ENCODE measurements at places on chromosomes 1 and 21. TPM values are rescaled to one million over a fixed set of nuclear protein-coding genes. Genes with fewer than 3 reads are reported as not detected.

The ADAM15 gene
- total RNA-seq, result 265 TPM

The ANGPTL3 gene
- total RNA-seq, result not detected

DNA sequence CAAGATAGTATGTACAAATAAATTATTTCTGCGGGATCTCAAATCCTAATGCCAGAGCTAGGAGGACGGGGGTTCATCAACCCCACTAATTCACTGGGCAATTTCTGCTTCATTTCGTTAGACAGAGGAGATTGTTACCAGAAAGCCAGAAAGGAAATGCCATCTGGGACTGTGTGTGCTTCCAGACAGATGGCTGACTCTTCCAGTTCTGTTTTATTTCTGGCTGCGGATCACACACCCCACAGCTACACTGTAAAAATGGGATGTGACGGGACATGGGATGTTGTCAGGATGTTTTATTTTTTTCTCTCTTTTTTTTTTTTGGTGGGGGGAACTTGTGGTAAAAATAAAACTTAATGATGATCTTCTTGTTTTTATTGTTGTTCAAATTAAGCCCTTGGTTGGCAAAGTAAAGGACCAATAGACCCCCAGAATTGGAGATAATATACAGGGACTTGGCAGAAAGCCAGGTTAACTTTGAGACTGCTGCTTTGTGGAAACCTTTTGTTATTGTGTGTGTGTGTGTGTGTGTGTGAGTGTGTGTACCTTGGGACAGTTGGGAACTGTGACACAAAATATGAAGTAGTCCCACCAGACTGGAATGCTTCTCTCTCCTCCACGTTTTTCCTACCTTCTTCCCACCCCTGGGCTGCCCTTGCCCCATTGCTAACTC lies 114.5 kb downstream of the NUF2 start:
- DNase-seq, result no peak

The KRTAP12-2 gene
- not detected for total RNA-seq

The JTB gene
- 97.2 TPM for total RNA-seq

The FCRL4 gene
- total RNA-seq, result not detected

The ZZZ3 gene
- total RNA-seq, result 62.9 TPM

The GREM2 gene
- not detected for total RNA-seq

DNA sequence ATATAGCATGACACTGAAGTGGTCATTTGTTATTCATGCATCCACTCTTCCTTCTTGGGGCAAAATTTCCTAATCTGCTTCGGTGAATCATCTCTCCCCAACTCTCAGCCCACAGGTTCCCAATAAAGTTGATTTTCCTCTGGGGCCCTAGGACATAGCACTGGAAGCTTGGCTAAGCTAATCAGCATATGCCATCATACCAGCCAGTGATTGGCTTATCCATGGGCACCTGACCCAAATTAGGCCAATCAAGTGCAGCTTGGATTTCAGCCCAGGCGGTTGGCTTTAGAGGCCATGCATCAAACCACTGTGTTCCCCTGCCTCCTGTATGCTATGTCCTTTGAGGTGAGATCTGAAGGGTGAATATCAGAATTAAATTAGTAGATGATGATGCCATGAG lies 58.9 kb downstream of the C1orf94 start:
- DNase-seq, result no peak

The S100A16 gene
- 689 TPM for total RNA-seq

The GUCA2A gene
- not detected for total RNA-seq

DNA sequence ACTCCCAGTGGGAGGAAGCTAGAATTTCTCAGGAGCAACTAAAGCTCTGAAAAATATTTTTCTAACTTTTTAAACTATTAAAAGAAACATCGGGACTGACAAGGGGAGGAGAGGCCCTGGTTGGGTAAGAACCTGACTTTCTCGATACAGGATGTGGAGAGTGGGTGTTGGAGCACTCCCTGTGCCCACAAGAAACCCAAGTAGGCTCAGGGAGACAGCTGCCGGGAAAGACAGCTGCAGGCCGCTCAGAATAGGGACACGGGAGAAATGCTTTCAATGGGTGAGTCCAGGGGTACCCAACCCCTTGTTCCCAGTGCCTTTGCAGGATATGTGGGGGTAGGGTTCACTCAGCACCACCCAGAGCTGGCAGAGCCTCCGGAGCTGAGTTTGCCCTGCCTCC lies 43.6 kb downstream of the PLEKHA6 start:
- DNase-seq, result no peak

The CDK11A gene
- total RNA-seq, result 8.1 TPM

DNA sequence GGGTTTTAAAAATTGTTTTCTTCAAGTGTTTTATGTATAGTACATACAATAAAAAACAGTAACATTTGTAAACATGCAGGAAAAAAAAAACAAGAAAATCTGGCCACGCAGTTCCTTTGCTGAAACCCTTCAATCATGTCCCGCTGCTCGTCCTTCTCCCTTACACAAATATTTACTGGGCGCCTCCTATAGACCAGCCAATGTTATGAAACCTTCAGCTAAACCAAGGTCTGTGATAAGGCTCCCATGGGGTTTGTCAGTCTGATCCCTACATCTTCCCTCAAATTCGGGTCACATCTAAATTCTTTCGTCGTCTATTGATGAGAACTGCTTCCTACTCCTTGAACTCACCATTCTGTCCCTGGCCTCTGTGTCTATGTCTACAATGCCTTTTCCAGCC lies 583.9 kb downstream of the SMYD3 start:
- DNase-seq, result no peak

DNA sequence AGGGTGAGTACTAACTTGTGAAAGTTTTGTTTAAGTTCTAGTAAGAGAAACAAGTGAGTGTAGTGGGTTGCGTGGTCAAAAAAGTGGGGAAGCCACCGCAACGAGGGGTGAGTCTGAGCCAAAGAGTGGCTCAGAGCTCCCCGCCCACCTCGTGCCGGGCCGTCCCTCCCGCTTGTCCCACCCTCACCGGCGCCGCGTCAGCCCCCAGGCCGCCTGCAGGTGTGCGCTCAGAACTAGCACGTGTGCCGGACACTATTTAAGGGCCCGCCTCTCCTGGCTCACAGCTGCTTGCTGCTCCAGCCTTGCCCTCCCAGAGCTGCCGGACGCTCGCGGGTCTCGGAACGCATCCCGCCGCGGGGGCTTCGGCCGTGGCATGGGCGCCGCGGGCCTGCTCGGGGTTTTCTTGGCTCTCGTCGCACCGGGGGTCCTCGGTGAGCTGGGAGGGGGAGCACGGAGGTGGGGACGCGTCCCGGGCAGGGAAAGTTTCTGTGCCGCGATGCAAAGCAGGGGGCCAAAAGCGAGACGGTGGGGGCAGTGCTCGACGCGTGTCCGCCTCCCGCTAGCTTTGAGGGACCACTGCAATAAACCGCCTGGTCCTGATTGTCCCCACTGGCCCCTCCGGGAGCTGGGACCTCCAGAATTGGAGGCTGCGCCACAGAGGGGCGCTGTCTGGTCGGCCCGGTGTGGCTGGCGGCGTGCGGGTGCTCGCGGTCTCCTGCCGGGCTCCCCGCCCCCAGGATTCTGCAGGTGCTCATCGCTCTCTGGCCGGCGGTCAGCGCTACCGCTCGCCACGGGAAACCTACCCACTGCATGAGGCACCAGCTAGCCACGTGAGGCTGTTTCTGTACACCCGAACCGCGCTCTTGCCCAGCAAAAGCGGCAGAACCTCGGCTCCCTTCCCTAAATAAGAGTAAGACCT lies at the start of gene CR2:
CR2 (plus strand) TSS at position 283 of the 919 bp plus-strand sequence; CDS start at position 374, 91 bp downstream.
- DNase-seq, result no peak
